AG08395 (cell line): ENCODE measurements at places on chromosomes 16 and 17.

DNA sequence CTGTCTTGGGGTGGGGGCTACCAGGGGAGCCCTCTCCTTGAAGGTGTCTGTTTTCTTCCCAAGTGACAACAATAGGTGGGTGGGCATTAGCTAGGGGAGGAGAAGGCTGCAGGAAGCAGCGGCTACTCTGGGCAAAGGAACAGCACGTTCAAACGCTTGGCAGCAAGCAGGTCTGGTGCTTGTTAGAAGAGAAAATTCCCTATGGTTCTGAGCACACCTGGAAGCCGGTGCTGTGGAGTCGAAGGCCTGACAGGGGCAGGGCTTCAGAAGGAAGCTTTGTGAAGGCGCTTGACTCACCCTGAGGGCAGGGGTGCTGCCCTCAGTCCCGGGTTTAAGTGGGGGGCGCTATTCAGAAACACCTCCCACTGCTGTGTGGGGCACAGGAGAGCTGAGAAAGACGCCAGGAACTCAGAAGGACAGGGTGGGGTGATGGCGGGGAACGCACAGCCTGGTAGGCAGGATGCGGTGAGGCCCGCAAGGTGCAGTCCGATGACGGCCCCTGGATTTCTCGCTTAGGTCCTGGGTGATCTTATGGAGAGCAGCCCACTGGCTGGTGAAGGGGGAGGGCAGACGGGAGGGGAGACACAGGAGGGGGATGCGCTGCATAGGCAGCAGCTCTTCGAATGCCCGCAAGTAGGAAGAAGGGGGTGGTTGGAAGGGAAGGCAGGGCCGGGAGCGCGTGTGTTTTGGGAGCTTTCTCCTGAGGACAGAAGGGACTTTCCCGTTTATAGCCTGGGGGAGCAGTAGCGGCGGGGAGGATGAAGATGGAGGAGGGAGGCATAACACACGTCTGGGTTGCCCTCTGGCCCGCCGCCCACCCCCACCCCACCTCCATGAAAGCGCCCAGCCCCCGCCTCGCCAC lies 3.2 kb downstream of the GJD3 start:
- DNase-seq = no peak

- DNase-seq = no peak
These were observed 2.7 kb upstream of the PRSS41 start for GRCh38 chr16:2795395-2796143.

DNA sequence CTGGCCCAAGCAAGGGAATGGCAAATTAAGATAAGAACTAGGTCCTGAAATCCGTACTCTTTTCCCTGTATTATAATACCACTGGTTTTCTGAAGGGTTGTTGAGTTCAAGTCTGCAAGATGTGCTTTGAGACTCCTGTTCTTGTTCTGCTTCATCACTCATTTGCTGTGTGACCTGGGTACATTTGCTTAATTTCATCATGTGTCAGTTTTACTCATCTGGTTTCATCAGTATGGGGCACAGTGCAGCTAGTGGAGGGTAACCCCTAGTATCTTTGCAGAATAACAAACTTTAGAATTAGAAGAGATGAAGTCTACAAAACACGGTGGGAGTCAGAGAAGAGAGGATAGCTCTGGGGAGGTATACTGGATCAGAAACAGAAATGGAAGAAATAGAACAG lies 21.9 kb upstream of the EFCAB13 start:
- DNase-seq = no peak

DNA sequence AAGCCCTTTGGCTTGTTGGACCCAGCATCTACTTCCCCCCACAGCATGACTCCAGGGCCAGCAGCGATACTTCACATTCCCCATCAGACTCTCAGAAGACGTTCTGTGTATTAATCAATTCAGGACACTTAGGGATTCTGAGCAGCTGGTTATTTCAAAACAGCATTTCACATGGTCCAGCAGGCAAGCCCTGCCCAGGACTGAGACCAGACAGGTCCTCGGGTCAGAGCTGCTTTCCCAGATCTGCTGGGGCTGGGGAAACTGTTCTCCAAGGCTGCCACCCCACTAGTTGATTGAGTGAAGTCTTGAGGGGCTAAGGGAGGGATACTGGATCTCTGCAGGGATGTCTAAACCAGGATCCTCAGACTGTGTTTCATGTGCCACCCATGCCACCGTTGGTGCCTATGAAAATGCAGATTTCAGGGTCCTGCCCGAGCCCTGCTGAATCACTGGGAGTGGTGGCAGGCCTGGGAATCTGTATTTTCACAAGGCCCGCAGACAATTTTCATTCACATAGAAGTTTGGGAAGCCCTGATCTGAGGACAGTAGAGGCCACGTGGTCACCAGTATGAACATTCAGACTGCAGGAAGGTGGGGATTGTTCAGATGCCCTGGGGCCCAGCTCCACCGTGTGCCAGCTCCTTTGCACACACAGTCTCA lies 40.6 kb upstream of the CDH5 start:
- no peak for DNase-seq

GRCh38 chr16:83561876-83562275 lies 245.9 kb upstream of the HSBP1 start:
- peak; percentile 37 for DNase-seq

DNA sequence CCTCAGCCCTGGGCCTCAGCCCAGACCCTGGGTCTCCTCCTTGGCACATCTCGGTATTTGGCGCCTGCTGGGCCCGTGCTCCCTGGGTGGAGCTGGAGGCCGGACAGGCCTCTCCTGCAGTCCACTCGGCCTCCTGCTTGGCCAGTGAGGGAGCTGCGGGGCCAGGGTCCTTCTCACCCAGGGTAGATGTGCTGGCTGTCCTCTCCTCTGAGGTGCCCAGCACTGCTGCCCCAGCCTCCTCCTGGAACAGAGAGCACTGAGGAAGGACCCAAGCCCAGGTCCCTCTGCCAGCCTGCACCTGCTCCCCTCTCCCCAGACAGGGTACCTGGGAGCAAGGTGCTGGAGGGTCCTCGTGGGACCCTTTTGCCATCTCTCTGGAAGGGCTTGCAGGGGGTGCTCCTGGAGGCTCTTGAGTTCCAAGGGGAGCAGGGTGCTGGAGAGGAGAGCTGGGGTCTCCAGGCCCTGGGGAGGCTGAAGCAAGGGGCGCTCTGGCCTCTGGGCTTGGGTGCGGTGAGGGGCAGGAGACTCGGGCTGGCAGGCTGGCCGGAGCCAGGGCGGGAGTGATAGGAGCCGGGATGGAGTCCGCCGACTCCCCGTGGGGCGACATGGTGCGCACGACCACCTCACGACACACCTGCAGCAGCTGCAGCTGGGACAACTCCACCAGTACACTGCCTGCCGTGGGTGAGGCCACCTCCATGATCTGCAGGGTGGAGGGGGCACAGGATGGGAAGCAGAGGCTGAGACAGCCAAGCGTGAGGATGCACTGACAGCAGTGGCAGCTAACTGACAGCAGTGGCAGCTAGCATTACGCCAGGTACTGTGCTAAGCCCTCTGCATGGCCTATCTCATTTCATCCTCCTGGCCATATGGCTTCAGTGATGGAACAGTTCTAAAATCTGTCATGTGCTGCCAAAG lies 17.8 kb downstream of the TSPOAP1 start:
- DNase-seq = no peak

GRCh38 chr16:83623892-83624291 lies 183.9 kb upstream of the HSBP1 start:
- no peak for DNase-seq

- peak; percentile 8 for DNase-seq
These were observed 154.7 kb downstream of the C16orf78 start for GRCh38 chr16:49528060-49528865.

- DNase-seq = no peak
These were observed 22.4 kb downstream of the SPNS2 start for GRCh38 chr17:4520894-4521600.

GRCh38 chr16:68298907-68299561 lies 11.7 kb downstream of the SLC7A6OS start:
- DNase-seq = peak; percentile 71

DNA sequence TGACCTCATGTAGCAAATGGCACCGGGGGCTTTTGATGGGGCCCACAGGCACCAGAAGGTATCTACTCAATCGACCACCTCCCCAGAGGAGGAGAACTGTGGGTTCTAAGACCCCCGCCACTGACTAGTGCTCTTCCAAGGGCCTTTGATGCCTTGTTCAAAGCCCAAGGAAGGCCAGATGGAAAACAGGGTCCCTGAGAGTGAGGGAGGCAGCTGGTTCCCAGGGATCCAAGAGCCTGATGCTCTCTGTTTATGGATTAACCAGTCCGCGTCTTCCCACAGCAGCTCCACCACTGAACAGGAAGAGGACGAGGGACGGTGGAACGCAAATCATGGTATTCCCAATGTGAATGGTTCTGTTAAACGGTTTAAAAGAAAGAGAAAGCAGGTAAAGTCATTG lies 7.6 kb downstream of the PHB1 start:
- no peak for DNase-seq

DNA sequence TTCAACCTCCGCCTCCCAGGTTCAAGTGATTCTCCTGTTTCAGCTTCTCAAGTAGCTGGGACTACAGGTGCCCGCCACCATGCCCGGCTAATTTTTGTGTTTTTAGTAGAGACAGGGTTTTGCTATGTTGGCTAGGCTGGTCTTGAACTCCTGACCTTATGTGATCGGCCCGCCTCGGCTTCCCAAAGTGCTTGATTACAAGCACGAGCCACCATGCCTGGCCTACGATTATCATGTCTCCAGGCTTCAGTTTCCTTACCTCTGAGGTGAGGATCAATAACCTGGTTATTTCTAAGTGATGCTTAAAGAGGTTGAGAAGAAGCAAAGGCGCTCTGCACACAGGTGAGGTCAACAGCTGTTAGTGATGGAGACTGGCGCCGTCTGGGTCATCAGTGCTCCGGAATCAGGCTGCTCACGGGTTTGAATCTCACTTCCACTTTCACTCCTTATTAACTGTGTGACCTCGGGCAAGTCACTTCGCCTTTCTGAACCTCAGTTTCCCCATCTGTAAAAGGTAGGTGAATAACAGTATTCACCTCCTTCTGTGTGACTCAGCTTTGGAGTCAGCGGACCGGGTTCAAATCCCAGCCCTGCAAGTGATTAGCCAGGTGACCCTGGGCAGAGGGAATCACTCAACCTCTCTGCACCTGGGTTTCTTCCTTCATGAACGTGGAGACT lies 745 bp upstream of the ABCC1 start:
- no peak for DNase-seq

DNA sequence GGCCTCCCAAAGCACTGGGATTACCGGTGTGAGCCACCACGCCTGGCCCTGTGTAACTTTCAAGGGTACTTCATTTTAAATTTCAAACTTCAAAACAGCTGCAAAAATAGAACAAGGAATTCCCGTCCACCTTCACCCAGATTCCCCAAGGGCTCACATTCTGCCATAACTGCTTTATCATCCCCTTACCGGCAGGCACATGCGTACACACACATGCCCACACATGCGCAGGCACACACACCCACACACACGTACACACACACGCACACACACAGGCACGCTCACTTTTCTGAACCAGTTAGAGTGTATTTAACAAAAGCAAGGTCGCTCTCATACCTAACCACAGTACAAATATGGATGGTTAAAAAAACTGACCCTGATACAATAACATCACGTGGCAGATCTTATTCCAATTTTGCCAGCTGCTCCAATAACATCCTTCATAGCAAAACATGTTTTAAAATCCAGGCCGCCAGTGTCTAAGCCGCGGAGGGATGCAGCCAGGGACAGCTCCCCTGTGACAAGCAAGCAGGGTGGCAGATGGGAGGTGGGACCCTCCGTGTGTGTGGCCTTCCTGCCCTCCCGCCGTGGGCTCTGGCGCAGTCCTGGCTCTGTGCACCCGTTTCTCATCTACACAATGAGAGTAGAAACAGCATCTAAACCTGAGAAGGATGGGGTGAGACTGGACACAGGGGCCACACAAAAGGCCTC lies 23.1 kb downstream of the PDIA2 start:
- no peak for DNase-seq

DNA sequence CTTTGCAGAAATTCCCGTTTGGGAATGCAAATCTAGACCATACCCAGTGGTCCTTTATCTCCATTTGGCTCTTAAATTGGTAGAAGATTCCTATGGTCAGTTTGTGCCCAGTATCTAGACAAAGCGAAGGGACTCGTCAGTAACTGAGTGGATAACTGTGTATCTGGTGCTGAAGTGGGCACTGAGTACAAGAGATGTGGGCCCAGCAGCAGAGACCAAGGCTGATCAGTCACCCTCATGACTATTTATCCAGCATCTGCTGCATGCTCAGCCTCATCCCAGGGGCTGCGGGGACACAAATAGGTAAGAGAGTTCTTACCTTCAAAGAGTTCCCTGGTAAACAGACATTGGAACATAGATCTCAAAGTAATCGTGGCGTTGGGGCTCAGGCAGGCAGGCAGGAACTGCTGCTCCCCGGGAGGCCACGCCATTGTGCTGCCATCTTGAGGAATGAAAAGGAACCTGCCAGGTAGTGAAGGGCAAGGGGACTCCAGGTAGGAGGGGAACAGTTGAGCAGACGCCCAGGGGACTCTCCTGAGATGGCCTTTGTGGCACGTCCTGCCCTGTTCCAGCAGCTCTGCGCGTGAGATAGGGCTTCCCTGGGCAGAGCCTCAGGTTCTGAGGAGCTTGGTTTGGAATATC lies 10.3 kb downstream of the NT5M start:
- DNase-seq = peak; percentile 35

GRCh38 chr17:8151641-8152111 lies 528 bp downstream of the PER1 start:
- peak; percentile 43 for DNase-seq

GRCh38 chr17:1100382-1100781 lies 79.4 kb downstream of the ABR start:
- DNase-seq = no peak

GRCh38 chr16:33877-34647 lies 19.3 kb downstream of the POLR3K start:
- no peak for DNase-seq

DNA sequence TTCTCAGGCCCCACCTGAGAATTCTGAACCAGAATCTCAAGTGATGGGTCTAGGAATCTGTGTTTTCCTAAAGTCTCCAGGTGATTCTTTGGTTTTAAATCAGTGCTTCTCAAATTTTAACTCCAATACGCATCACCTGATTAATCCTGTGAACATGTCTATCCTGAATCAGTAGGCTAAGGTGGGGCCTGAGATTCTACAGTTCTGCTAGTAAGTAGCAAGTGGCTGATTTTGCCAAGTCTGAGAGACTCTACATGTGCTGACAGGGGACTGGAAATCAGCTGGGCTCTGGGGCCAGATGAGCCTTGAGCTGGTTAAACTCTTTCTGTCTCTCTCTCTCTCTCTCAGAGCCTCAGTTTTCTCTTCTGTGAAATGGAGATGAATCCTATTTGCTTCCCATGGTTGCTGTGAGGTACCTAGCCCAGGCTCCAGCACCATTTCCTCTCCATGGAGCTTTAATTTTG lies 9.0 kb downstream of the CCR7 start:
- DNase-seq = no peak

GRCh38 chr17:37089956-37090355 lies 141.2 kb downstream of the AATF start:
- no peak for DNase-seq

- DNase-seq = no peak
These were observed 2.3 kb downstream of the DNASE1 start for GRCh38 chr16:3656491-3657468.
